Stimulated activated CD4-positive, alpha-beta T cell treated with anti-CD3 and anti-CD28 coated beads, Interleukin-1b, Interleukin-23, amount 100 ng/mL, for 1 hour (primary cell): ENCODE measurements at places on chromosomes 5 and 9.

DNA sequence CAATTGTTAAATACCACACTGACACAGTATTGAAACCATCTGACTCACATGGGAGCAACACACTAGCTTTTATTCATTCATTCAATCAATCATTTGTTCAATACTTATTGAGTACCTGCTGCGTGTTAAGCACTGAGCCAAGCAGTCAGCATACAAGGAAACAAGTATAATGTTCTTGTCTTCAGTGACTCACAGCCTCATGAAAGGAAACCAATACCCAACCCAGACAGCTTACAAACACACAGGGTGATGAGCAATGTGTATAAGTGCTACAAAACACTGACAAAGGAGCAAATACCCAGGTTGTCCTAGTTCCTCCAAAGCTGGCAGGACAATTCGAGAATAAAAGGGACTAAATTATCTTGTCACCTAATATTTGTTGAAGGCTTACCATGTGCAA is 67.6 kb upstream of the RASEF start:
- DNase-seq = no peak

DNA sequence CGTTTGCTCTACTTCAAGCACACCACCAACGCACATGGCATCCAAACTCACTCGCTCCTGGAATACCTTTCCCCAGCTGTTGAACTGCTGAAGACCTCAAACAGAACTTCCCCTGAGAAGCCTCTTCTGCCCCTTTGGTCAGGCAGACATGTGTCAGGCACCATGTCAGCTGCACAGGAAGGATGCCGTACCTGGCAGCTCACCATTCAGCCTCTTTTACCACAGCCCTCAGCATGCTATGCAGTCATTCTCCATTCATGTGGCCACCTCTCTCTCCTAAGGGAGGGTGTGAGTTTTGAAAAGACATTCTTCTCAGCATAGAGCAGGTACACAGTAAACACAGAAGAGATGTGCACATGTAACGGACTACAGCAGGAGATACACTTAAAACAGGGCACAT is 14.2 kb downstream of the IL4 start:
- no peak for DNase-seq

- DNase-seq = no peak
Observed at GRCh38 chr9:32177396-32177795, 207.0 kb upstream of the ACO1 start.

- no peak for DNase-seq
Observed at GRCh38 chr5:39420482-39421145, 4.2 kb downstream of the DAB2 start.

DNA sequence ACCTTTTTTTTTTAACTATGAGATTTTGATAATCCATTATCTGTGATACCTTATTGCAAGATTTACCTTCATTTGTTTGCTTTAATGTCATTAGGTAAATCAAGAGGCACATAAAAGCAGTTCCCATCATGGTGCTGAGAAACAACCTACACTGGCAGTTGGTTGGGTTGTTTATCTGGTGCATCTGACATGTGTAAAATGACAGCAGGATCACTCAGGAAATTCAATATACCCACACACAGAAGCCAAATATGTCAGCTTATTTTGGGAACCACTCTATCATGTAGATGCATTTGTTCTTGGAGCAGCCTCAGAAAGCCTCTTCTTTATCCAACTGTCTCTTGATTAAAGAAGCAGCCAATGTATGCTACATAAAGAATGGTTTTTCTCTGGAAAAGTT is 7.8 kb upstream of the CCDC192 start:
- DNase-seq = no peak

- DNase-seq = no peak
Observed at GRCh38 chr5:7592910-7593309, 197.0 kb downstream of the ADCY2 start.

GRCh38 chr5:98349251-98349989 is 424.0 kb upstream of the RGMB start:
- DNase-seq = no peak

DNA sequence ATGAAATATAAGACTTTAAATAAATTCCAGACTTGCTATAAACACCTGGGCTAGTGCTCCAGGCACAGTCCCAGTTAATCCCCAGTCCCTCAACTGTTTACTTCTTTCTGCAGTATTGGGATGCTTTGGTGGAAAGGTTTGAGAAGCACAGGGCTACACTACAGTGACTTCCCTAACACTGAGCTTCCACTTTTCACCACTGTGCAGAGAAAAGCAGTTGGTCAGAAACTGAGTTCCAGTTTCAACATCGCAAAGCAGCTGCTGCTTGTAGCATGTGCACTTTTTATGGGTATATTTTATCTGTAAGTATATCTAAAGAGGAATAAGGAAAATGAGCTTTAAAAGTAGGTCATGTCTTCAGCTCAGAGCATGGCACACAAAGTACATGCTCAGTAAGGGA is 339.7 kb downstream of the NTRK2 start:
- DNase-seq = no peak

DNA sequence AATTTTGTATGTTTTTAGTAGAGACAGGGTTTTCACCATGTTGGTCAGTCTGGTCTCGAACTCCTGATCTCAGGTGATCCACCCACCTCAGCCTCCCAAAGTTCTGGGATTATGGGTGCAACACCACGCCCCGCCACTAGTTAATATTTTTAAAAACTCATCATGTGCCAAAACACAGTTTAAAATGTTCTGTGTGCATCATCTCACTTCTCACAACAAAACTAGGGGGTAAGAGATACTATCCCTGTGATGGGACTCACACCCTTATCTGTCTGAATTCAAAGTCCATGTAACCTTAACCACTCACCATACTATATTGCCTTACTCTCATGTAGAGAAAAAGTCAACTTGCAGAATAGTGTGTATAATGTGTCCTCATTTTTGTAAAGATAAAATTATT is 2.6 kb downstream of the PKD2L2 start:
- no peak for DNase-seq

GRCh38 chr9:107571148-107571547 is 81.6 kb upstream of the KLF4 start:
- DNase-seq = no peak

DNA sequence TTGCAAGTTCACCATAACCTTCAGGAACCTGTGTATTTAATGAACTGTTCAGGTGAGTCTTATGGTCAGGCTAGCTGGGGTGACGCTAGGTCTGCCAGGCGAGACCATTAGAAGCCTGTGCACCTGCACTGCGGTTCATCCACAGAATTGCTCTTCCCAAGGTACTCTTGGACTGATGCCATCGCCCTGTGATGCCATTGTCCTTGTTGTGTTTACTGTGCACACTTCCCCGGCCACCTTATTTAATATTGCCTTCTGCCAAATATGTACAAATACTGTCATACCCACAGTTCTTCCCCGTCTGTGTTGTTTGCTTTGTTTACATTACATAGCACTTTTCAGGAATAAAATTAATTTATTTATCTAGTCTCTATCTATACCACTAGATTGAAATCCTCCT is 66.3 kb downstream of the RCL1 start:
- no peak for DNase-seq

DNA sequence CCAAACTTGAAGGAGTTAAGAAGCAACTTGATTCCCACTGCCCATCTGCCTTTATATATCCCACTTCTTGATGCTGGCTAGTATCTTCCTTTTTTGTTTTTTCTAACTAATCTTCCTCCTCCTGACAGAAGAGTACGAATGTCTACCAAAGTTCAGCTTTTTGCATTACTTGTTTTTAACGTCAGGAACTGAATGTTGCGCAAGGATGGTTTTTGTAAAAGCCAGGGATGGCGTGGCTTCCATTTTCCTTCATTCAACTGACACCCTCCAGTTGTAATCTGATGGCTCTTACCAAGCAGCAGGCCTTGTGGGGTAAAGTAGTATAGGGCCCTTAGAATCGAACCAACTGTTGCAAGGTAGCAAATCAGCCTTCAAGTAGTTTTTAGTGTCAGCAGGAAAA is 70.8 kb upstream of the GPR151 start:
- no peak for DNase-seq

GRCh38 chr9:5559659-5560058 is 49.3 kb downstream of the PDCD1LG2 start:
- no peak for DNase-seq
